Esophagus squamous epithelium (tissue), 5 donors: ENCODE measurements at places on chromosomes 16 and 17.
A peak's percentile ranks its signal among the peaks of the same experiment; 100 is the strongest.

DNA sequence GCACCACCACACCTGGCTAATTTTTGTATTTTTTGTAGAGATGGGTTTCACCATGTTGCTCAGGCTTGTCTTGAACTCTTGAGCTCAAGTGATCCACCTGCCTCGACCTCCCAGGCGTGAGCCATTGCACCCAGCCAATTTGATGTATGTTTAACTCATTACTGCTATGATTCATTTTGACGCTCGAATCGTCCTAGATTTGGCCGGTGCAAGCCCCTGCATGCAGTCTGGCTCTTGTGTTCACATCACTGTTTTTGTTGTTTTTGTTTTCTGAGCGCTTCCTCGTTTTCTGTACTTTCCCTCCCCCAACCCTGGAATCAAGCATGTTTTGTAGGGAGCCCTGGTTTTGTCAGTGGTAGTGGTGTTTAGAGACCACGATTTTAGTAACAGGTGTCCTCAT, 7.8 kb upstream of the DUS1L start:
- H3K4me1 ChIP-seq = no peaks in the 10 kb centered on the region
- no peak for DNase-seq
- no peak overlapping the region for H3K27ac ChIP-seq
- no peak overlapping the region for H3K4me3 ChIP-seq
- H3K36me3 ChIP-seq = no peaks in the 10 kb centered on the region

DNA sequence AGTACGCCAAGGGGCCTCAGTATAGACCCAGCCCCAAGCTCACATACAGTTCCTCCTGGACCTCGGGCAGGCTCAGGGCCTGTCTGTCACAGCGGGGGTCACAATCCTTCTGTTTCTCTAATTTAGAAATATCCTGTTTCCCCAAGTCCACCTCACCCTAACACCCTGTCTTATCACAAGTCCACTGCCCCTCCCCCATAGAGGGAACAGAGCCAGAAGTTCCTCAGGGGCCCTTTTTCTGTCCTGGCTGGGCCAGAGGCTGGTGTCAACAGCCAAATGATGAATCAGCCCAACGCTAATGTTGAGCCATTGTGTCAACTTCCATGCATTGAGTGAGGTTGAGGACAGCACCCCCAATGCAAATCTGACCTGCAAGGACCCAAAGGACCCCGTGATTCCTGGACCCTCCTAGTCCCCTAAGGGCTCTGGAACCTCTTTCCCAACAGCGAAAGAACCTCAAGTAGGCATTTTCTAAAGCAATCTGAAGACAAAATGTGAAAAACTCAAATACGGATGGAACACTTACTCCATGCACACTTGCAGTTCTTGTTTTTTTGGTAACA, 58.6 kb downstream of the PECAM1 start:
- peaks cover 83% of the 10 kb centered on the region for H3K4me1 ChIP-seq
- no peaks in the 10 kb centered on the region for H3K36me3 ChIP-seq
- H3K27me3 ChIP-seq = no peaks in the 10 kb centered on the region
- DNase-seq = no peak
- H3K27ac ChIP-seq = peak overlapping the region; percentile 19

DNA sequence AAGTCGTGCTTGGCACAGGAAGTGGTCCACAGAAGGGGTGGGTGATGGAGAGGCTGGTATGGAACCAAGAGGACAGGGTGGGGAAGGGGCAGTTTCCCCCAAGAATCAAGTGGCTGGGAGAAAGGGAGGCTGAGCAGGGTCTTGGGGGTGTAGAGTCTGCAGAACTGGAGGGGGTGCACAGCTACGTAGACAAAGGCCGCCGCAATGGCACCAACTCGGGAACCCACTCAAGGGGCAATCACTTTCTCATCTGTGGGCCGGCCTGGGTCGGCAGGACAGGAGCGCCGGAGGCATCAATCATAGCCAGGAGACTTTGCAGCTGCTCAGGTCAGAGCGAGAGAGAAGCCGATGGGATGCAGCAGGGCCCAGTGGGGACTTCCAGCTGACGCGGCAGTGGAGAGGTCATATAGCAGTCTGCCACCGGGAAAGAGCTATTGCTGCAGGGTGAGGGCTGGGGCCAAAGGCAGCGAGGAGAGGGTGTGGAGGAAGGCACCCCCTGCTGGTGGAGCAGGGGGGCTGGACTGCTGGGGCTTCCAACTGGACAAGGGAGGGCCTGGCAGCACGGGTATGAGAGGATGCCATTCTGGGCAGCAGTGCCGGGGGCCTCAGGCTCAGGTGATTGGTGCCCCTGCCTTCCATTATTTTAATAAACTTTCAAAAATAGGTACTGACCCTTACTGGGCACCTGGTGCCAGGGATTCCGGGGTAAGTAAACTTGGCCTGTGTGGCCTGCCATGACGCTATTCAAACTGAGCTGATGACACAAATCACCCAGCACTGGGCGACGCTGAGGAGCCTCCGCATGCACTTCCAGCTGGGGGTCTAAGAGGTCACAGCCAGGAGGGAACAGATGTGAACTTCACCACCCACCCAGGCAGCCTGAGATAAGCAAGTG, 52.5 kb upstream of the MTSS2 start:
- H3K4me3 ChIP-seq = no peak overlapping the region
- no peak for DNase-seq
- H3K27me3 ChIP-seq = no peaks in the 10 kb centered on the region
- H3K4me1 ChIP-seq = peaks cover 19% of the 10 kb centered on the region

GRCh38 chr17:28985950-28986713, 19.7 kb downstream of the SEZ6 start:
- DNase-seq = no peak
- no peaks in the 10 kb centered on the region for H3K36me3 ChIP-seq
- no peak overlapping the region for H3K27ac ChIP-seq
- H3K27me3 ChIP-seq = no peaks in the 10 kb centered on the region

DNA sequence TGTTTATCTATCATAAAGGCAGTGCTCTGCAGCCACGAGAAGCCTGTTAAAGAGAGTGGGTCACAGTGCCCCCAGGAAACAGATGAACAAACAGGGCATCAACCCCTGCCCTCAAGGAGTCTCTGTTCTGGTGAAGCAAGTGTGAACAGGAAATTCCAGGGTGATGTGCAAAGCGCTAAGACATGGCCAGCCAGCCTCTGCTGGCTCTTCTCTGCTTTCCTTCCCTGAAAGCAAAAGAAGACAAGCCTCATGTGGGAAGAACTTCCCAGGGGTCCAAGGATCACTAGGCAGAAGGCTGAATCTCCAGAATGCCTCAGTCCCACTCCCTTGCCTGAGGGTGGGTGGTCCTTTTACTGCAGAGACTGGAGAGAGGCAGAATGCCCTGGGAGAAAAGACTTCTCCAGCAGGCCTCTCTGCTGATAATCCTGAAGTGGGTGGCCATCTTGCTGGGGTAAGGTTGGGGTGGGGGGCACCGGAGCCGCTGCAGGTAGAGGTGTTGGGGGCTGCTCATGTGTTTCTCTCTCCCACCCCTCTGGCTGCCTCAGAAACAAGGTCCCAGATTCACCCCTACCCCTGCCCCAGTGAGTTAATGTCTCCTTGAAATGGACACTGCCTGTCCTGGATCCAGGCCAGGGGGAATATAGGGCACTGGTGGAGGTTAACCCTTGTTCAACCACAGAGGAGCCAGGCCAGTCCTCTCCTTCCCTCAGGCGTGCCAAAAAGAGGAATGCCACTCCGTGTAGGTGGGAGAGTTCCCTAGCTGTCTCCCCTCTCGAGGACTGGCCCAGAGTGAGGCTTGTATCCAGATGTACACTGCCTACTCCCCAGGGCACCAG, 2.4 kb downstream of the ANKRD13B start:
- H3K4me3 ChIP-seq = no peak overlapping the region
- no peak for DNase-seq
- H3K4me1 ChIP-seq = peaks cover 39% of the 10 kb centered on the region
- no peak overlapping the region for H3K27ac ChIP-seq

DNA sequence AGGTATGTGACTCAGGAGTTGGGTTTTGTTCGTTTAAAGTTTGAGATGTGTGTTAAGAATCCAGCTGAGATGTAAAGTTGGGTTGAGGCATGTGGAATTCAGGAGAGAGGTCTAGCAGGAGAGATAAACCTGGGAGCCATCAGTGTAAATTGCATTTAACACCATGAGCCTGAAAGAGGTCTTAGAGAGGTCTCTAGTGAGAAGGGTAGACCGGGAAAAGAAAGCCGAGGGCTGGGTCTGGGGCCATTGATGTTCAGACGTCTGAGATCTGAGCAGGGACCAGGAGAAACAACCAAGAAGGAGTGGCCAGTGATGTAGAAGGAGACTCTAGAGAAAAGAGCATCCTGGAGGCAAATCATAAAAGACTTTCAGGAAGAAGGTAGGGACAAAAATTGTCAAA, 44.1 kb upstream of the PIRT start:
- no peaks in the 10 kb centered on the region for H3K36me3 ChIP-seq
- no peak overlapping the region for H3K27ac ChIP-seq
- H3K4me3 ChIP-seq = no peak overlapping the region
- no peak for DNase-seq
